ENCODE measurements at places on chromosomes 7 and 10.

DNA sequence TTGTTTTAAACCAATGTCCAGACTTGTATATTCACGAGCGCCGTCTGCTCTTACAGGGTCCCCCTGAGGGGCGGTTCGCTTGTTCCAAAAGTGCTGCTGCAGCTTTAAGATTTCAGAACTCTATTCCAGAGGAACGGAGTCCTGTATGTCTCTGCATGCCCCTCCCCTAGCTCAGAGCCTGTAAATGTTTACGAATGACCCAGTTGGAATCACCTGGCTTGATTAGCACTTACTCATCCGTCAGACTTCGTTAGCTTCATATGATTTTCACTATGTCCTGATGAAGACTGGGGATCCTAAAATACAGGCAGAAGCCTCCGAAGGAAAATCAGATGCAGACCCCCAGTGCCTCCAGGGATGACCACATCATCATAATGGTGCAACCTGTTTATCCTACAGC is 4.5 kb upstream of the CHST15 start:
- DNase-seq, result no peak

DNA sequence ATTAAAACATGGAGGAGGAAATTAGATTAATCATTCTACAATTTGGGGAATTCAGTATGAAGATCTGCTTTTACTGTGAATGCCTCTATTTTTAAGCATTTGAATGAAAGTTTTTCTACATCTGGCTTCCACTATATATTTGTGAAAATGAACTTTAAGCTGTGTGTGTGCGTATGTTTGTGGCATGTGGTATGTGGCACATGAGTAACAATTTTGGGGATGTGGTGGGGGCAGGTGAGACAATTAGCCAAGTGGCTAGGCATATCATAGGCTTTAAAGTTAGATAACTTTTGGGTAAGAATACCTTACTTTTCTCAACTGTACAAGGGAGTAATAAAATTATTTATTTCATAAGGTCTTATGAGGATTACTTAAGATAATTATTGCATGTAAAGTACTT is 81.5 kb downstream of the ZNF22 start:
- no peak for DNase-seq

DNA sequence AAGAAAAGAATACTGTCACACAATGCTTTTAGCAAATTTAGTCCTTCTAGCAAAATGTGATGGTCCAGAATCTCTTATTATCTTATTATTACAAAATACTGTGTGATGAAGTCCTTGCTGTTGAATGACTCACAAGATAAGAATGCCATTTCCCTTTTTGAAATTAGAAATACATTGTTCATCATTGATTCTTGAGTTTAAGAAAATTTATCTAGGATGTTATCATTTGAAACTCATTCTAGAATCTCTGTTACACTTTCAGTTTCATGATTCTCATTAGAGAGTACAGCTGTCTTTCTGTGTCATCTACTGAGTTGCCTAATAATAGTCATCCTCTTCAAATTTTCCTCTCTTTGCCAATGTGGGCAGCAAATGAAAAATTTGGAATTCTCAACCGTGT is 9.6 kb downstream of the ZKSCAN5 start:
- DNase-seq, result no peak

DNA sequence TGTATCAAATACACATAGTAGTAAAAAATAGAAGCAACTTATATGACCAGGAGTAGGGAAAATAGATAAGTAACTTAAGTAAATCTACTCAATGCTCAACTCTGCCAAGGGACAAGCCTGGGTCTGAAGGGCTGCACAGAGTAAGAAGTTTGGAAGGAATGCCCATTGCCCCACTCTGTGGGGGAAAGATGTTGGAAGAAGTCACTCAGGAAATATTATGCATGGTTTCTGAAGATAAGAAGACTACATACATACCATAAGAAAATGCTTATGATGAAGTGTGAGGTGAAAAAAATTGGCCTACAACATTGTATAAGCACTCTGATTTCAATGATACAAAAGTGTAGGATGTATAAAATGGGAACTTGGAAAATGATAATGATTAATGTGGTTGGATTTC is 54.0 kb downstream of the LAMB4 start:
- DNase-seq, result no peak

DNA sequence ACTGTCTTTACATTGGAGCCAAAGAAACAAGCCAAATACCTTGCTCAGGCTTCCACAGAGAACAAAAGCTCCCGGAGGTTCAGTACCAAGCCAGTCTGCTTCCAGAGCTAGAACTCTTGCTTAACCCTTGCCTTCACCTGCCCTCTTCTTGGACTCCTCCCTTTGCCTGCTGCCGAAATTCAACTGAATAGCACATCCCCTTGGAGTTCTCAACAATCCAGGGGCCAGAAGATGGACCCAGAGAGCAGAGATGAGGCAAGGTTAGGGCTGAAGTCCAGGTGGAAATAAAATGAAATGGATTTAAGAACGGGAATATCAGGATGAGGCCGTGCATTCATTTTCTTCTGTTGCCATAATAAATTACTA is 876 bp upstream of the PIK3AP1 start:
- no peak for DNase-seq

GRCh38 chr7:47254081-47254977 is 327.6 kb downstream of the TNS3 start:
- DNase-seq, result peak; percentile 43

GRCh38 chr10:35316218-35316967 is 19.9 kb upstream of the CCNY start:
- DNase-seq, result no peak
